ENCODE measurements at places on chromosomes 1 and 21. TPM values are rescaled to one million over a fixed set of nuclear protein-coding genes. Genes with fewer than 3 reads are reported as not detected.
A peak's percentile ranks its signal among the peaks of the same experiment; 100 is the strongest.

GRCh38 chr1:223770621-223771315, 58.4 kb downstream of the CAPN2 start:
- H3K27me3 ChIP-seq: no peaks in the 10 kb centered on the region
- H3K36me3 ChIP-seq: peaks cover 15% of the 10 kb centered on the region
- H3K4me1 ChIP-seq: peaks cover 36% of the 10 kb centered on the region
- no peak overlapping the region for H3K4me3 ChIP-seq
- no peak for DNase-seq

- no peaks in the 10 kb centered on the region for H3K27me3 ChIP-seq
- no peaks in the 10 kb centered on the region for H3K36me3 ChIP-seq
- peaks cover 3% of the 10 kb centered on the region for H3K4me1 ChIP-seq
Observed at GRCh38 chr1:235307158-235308124, 20.5 kb downstream of the ARID4B start.

TNFRSF14 gene
- total RNA-seq: 76.3 TPM

- H3K36me3 ChIP-seq: peaks cover 23% of the 10 kb centered on the region
- H3K4me3 ChIP-seq: no peak overlapping the region
- H3K27ac ChIP-seq: peak overlapping the region; percentile 50
- no peak for DNase-seq
Observed at GRCh38 chr1:201653883-201654282, 115.0 kb downstream of the NAV1 start.

DNA sequence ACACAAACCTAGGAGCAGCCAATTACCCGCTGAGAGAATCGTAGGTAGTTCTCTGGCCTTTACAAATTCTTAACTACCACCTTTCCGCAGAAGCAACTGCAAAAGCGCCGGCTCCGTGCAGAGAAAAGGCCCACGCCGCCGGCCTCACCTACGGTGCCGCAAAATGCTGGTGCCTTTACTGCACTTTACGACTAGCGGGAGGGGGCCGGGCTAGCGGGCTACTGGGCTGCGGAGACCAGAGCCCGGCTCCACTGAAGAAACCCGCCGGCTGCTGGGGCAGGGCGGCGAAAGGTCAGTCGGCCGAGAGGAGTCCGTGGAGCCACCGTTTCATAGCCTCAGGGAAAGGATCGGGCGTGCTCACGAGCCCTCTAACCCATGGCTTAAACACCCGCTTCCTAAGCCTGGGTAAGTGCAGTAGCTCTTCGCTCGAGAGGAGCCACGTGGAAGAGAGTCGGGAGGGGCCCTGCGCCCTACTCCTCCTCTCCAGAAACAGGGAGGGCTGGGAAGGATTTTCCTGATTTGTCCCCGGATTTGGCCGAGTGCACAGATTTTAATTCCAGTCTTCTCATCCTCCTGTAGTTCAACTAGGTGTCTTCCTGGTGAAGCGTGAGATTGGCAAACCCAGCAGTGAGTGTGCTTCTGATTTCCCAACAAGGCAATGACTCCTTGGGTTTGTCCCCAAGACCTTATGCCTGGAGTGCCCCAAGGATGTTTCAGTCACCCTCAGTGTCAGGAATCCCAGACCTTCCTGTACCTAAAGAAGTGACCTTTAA, at the start of gene DPH5:
DPH5 (minus strand) TSS at position 128 of the 773 bp plus-strand sequence. CDS start 341 bp downstream, outside the sequence.
- DNase-seq: peak; percentile 97
- no peaks in the 10 kb centered on the region for H3K27me3 ChIP-seq
- peak within 1 kb of the TSS; percentile 79 for H3K4me3 ChIP-seq
- peaks cover 6% of the 10 kb centered on the region for H3K4me1 ChIP-seq

ARHGEF10L gene
- 13.1 TPM for total RNA-seq

DNA sequence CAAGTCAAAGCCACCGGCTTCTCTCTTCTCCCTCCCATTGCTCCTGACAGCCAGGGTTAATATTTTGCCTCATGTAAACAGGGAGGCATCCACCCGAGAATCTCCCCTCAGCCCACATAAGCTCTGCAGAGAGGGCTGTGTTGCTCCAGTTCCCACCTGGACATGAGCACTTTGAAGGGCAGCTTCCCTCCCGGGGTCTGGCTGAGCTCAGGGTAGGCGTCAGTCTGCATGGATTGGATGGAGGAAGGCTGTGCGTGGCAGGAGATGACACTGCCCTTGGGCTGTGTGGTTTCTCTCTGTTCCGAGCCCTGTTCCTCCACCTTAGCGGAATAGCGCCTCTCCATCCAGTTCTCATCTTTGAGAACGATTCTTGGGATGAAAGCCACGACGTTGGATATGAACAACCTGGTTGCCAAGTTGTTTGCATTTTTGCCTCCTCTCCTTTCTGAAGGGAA, 53.7 kb upstream of the ETS2 start:
- H3K4me3 ChIP-seq: no peak overlapping the region
- no peak for DNase-seq
- H3K27ac ChIP-seq: no peak overlapping the region

OR2G6 gene
- total RNA-seq: not detected

DNA sequence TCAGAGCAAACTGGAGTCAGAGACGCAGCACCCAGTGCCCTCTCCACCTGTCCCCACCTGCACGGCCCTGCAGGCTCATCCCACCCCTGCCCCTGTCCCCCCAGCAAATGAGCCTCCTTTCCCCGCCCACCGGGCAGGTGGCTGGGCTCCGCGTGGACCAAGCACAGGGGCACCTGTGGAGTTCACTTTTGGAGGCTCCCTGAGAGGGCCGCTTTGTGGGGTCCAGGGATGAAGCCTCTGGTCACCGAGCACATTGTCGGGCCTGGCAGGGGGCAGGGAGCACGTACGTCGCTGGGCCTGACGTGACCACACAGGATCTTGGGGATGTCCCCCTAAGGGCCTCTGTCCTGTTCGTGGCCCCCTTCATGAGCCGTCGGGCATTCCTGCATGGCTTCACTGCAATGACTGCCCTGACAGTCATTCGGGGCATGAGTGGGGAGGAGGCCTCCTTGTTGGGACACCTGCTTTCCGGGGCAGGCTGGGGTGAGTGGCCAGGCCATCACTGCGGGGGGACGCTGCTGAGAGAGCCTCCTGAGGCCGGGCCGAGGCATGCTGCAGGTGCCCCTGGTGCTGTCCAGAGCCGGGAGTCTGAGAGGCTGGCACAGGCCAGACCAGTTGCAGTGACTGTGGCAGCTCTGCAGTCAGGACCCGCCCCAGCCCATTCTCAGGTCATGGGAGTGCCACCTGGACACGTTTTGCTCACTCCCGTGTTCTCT, 19.7 kb downstream of the SLX9 start:
- H3K27ac ChIP-seq: peak overlapping the region; percentile 30
- H3K27me3 ChIP-seq: no peaks in the 10 kb centered on the region
- H3K36me3 ChIP-seq: peaks cover 6% of the 10 kb centered on the region
- no peak overlapping the region for H3K4me3 ChIP-seq
- peaks cover 20% of the 10 kb centered on the region for H3K4me1 ChIP-seq

C2CD4D gene
- not detected for total RNA-seq

DNA sequence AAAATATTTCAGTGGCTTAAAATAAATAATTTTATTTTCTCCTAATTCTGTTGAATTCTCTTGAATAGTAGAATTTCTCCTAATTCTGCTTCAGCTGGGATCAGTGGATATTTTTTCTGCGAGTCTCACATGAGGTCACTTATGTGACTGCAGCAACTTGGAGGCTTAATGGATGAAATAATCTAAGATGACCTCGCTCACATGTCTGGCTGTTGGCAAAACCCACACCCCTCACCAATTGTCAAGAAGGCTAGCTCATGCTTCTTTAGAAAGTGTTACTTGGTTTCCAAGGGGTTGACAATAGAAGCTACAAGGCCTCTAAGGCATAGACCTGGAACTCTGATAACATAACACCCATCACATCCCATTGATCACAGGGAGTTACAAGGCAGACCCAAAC, 156.9 kb upstream of the DPYD start:
- no peaks in the 10 kb centered on the region for H3K27me3 ChIP-seq
- no peak for DNase-seq
- H3K4me1 ChIP-seq: peaks cover 3% of the 10 kb centered on the region
- H3K27ac ChIP-seq: no peak overlapping the region
- H3K36me3 ChIP-seq: no peaks in the 10 kb centered on the region
- no peak overlapping the region for H3K4me3 ChIP-seq

GRCh38 chr1:182332261-182333060, 59.1 kb downstream of the GLUL start:
- H3K27me3 ChIP-seq: no peaks in the 10 kb centered on the region
- no peak overlapping the region for H3K4me3 ChIP-seq
- no peaks in the 10 kb centered on the region for H3K4me1 ChIP-seq
- no peak overlapping the region for H3K27ac ChIP-seq

GRCh38 chr1:184340984-184341383, 45.8 kb upstream of the C1orf21 start:
- DNase-seq: peak; percentile 9
- no peak overlapping the region for H3K27ac ChIP-seq
- no peaks in the 10 kb centered on the region for H3K36me3 ChIP-seq
- H3K27me3 ChIP-seq: no peaks in the 10 kb centered on the region
- H3K4me3 ChIP-seq: no peak overlapping the region

GRCh38 chr21:32334980-32335531, 36.4 kb downstream of the MRAP start:
- peak; percentile 56 for DNase-seq
- no peaks in the 10 kb centered on the region for H3K27me3 ChIP-seq
- no peak overlapping the region for H3K27ac ChIP-seq
- no peaks in the 10 kb centered on the region for H3K4me1 ChIP-seq
- peaks cover 25% of the 10 kb centered on the region for H3K36me3 ChIP-seq

DNA sequence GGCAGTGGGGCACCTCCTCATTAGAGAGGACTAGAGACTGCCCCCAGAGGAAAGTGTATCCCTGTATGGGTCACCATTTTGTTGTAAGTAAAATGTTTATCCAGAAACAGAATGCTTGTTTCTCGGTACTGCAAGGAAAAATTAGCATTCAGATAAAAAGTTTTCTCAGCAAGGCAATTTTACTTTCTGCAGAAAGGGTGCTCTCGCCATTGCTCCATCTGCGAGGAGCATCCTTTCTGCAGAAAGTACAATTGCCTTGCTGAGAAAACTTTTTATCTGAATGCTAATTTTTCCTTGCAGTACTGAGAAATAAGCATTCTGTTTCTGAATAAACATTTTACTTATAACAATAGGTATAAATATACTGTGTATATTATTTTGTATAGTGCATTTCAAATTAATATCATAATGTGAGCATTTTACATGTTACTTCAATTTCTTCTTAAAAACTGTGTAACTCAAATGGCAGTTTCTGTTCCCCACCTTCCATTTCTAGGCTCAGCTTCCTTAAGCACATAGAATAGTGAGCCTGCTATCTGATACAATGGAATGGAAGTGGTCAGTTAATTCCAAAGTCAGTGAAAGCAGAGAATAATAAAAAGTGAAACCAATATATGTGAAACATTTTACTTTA, 76.5 kb upstream of the DESI2 start:
- no peak for DNase-seq
- H3K36me3 ChIP-seq: no peaks in the 10 kb centered on the region
- H3K4me1 ChIP-seq: no peaks in the 10 kb centered on the region
- no peaks in the 10 kb centered on the region for H3K27me3 ChIP-seq
- no peak overlapping the region for H3K4me3 ChIP-seq

DNA sequence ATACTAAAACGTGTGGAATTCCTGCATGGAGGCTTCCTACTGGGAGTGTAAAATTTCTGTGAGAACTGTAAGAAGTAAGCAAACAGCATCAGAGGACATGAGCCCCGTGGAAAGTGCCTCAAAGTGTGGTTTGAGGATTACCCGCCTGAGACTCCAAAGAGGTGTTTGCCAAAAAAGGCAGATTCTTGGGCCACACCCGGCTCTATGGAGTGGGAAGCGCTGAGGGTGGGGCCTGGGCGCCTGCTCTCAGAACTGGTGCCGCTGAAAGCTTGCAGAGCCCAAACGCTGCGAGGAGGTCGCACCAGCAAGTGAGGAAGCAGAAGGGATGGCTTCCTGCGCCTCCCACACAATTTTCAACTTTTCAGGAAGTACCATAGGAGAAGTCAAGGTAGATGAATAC, 43.0 kb upstream of the PSEN2 start:
- DNase-seq: peak; percentile 20
- peaks cover 6% of the 10 kb centered on the region for H3K4me1 ChIP-seq
- no peaks in the 10 kb centered on the region for H3K36me3 ChIP-seq
- no peak overlapping the region for H3K4me3 ChIP-seq
- H3K27ac ChIP-seq: peak overlapping the region; percentile 60

GRIK3 gene
- not detected for total RNA-seq

DNA sequence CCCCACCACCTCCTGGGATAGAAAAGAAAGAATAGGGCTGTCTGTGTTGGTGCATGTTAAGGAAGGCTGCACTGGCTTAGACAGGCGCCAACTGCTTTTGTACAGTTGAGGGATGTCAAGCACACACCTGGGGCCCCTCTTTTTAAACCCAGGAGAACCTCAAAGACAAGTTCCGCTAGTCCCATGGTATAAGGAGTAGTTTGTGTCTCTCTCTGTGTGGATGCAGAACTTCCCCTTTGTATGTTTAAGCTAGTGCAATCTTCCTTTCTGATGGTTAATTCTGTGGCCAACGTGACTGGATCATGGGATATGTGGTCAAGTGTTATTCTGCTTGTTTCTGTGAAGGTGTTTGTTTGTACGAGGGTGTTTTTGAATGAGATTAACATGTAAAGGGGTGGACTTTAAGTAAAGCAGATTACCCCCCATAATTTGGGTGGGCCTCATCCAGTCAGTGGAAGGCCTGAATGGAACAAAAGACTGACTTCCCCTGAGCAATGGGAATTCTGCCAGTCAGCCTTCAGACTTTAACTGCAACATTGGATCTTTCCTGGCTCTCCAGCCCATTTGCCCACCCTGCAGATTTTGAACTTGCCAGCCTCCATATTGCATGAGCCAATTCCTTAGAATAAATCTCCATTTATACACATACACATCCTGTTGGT, 9.5 kb upstream of the DUSP10 start:
- H3K4me1 ChIP-seq: no peaks in the 10 kb centered on the region
- no peaks in the 10 kb centered on the region for H3K27me3 ChIP-seq
- no peaks in the 10 kb centered on the region for H3K36me3 ChIP-seq
- H3K4me3 ChIP-seq: no peak overlapping the region
- DNase-seq: no peak

DNA sequence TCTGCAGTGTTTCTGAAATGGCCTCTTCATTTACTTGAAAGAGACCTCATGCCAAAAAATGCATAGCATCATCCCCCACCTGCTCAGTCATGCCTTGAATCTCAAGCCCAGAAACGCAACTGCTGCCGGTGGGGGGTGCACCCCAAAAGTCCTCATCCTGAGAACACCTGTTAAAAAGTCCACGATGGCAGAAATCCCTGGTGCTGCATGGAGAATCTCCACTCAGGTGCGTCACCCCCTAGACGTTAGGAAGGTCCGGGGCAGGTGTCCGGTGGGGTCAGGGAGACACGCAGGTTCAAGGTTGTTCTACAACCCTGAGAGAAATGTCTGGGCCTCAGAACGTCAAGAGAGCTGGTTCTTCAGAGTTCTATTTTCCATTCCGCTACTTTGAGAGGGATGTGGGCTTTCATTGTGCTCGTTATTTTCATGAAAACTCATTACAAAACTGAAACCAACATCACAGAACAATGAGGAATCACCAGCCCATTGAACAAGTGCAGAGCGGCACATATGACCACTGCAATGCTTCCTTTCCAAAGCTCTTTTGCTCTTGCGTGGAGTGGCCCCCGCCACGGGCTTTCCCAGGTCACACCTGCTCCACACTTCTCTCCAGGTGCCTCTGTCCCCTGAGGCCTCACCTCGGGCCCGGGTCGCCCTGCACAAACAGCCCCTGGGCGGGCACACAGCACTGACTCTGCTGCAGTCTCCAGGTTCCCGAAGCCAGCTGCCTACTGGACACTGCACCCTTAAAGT, 201.9 kb downstream of the TOMM20 start:
- no peaks in the 10 kb centered on the region for H3K36me3 ChIP-seq
- H3K27ac ChIP-seq: no peak overlapping the region
- H3K4me1 ChIP-seq: peaks cover 15% of the 10 kb centered on the region
- H3K4me3 ChIP-seq: no peak overlapping the region
- DNase-seq: no peak

GRCh38 chr1:114428083-114428754, 82.8 kb downstream of the TRIM33 start:
- no peak overlapping the region for H3K27ac ChIP-seq
- H3K27me3 ChIP-seq: no peaks in the 10 kb centered on the region
- H3K4me3 ChIP-seq: no peak overlapping the region
- DNase-seq: no peak
